Left ventricle myocardium inferior (tissue), 1 donor: ENCODE measurements at places on chromosomes 3 and 15.

DNA sequence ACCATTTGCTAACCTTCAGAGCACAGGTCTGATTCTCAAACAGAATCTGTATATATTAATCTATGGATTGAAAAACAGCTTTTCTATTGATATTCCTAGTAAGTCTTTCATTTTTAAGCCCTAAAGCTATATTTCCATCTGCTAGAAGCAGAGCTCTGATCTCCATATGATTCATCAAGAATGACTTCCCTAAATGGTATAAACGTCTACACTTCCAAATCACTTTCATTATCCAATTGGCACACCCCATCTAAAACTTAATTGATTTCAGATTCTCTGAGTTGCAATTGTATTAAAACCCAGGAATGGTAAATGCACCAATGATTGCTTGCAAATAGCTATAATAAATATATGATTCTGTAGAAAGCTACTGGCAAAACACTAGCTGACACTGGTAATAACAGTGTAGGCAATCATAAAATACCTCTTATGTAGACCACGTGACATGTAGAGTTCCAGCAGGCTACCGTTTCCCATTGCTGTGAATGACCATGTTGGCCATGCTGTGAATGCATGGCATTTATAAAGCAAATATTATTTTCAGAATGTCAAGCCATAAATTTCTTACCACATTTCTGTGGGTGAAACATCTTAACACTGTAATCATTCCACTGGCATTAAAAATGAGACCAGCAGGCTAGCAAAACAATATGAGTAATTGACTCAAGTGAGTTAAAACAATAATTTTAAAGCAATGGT, 226.0 kb downstream of the ZMAT3 start:
- DNase-seq = no peak

GRCh38 chr3:185067173-185067572, 85.7 kb downstream of the C3orf70 start:
- no peak for DNase-seq

GRCh38 chr3:127478922-127479321, 111.6 kb downstream of the TPRA1 start:
- DNase-seq = no peak

DNA sequence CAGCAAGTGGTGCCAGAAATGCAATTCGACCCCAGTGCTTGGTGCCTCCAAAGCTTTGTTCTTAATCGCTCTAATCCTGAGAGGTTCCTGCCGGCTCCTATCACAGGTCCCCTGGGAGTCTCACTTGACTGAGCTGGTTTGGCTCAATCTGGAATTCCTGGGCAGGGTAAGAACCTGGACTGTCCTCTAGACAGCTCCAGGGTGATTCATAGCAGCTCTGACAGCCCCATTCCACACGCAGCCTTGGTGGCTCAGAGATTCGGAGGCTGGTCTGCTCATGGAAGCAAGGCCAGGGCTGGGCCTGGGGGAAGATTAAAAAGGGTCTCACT, 37.9 kb downstream of the MYO5C start:
- DNase-seq = no peak

DNA sequence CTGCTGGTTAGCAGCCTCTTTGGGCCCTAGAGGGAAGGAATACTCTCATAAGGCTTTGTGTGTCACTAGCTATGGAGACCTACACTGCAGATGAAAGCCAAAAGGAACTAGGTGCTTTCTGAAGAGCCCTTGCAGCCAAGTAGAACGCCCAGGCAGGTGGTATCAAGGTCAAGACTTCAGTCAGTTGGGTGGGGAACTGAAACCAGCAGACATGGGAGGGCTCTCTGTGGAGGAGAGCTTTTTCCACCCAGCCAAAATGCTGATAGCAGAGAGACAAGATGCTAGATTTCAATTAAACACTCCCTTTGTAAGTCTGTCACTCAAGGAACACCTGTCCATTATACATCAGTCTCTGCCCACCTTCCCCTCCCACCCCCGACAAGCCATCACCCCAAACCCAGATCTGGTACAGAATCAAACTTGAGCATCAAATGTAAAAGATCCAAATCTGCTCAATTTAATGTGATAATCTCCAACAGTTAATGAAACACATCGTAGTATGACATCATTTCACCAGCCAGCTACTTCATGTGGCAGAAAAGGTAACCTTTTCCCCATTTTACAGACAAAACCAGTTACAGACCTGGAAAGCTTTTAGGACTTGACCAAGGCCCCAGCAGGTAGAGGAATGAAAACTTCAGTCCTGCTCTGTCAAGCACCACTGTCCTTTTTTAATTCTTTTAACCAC, 14.6 kb downstream of the MRPS25 start:
- DNase-seq = no peak

DNA sequence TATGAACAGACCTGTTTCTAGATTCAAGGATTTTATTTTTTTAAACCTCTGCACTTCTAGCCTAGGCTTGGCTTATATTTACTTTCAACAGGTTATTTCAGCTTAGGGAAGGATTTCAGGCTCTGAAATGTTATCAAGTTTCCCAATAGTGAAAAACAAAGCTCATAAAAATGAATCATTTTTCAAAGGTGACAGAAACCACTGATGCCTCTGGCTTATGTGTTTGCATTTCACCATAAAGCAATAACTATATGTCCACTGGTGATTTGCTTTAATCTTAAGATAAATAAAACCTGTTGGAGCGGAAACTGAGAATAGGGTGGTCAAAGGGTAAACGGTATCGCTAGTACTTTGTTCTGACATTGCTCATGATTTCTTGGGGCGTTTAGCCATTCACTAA, 141.2 kb upstream of the LRIG1 start:
- no peak for DNase-seq

DNA sequence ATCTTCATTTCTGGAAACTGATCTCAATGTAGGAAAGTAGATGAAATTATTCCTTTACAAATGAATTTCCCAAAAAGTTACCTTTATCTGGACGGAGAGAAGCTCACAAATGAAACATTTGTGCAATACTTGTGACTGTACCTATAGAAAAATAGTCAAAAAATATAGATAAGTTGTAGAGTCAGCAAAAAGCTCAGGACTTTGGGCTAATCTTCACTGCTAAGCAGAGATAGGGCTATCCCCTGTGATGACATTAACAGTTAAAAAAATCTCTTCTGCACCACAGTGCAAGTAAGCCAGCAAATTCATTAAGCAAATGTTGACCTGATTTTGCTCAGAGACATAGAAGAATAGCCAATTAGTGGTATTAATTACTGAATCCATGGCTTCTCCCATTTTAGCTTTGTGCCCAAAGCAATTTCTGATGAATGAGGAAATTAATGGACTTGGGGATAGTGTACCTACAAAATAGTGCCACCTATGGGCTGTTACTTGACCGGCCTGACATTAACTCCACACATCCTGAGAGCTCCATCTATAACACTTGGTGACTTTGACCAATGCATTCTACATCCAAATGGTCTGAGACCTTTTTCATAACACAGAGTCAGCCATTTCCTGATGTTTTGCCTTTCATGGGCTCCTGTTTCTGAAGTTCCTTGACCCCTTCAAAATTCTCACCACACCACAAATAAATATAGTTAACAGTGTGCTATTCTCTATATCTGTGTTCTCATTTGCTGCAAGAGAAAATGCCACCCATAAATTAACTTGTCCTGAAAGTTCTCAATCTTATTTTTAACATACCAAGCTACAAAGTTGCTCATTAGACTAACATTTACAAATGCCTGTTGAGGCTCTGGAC, 105.0 kb downstream of the SSR3 start:
- no peak for DNase-seq

DNA sequence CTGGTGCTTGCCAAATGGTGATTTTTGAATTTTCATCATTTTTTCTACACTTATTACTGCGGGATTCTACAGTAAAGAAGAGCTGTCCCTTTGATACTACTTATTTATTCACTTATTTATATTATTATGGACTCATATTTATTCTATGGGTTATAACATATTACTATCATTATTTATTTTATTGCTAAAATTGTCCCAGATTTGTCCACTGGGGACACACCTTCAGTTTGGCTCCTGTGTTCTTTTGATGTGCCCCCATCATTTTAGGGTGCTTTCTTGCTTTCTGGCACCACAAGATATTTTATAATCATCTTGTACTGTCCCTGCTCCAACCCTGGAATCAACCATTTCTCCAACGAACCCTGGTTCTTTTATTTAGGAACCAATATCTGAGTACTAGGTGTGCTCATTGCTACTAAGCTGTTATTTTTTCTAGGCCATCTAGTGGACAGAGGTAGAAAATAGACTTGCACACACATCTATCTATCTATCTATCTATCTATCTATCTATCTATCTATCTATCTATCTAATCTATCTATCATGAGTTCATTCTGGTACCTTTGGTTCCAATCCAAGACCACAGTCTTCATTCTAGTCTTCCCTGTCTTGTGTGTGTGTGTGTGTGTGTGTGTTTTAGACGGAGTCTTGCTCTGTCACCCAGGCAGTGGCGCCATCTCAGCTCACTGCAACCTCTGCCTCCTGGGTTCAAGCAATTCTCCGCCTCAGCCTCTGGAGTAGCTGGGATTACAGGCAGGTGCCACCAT, 16.0 kb downstream of the SLC22A14 start:
- no peak for DNase-seq

DNA sequence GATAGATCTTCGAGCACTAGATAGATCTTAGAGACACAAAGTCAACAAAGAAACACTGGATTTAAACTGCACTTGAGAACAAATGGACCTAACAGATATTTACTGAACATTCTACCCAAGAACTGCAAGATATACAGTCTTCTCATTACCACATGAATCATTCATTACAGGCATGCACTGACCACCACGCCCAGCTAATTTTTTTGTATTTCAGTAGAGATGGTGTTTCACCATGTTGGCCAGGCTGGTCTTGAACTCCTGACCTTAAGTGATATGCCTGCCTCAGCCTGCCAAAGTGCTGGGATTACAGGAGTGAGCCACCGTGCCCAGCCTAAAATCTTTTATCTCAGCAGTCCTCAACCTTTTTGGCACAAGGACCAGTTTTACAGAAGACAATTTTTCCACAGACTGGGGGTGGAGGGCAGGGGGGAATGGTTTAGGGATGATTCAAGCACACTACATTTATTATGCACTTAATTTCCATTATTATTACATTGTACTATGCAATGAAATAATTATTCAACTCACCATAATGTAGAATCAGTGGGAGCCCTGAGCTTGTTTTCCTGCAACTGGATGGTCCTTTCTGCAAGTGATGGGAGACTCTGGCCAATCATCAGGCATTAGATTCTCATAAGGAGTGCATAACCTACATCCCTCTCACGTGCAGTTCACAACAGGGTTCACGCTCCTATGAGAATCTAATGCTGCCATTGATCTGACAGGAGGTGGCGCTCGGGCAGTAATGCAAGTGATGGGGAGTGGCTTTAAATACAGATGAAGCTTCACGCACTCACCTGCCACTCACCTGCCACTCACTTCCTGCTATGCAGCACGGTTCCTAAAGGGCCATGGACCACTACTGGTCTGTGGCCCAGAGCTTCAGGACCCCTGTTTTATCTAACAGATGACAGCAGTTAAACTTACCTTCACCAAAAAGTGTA, 21.7 kb downstream of the CSNK1G1 start:
- DNase-seq = no peak

GRCh38 chr3:138914870-138915502, 32.0 kb downstream of the FOXL2 start:
- no peak for DNase-seq

DNA sequence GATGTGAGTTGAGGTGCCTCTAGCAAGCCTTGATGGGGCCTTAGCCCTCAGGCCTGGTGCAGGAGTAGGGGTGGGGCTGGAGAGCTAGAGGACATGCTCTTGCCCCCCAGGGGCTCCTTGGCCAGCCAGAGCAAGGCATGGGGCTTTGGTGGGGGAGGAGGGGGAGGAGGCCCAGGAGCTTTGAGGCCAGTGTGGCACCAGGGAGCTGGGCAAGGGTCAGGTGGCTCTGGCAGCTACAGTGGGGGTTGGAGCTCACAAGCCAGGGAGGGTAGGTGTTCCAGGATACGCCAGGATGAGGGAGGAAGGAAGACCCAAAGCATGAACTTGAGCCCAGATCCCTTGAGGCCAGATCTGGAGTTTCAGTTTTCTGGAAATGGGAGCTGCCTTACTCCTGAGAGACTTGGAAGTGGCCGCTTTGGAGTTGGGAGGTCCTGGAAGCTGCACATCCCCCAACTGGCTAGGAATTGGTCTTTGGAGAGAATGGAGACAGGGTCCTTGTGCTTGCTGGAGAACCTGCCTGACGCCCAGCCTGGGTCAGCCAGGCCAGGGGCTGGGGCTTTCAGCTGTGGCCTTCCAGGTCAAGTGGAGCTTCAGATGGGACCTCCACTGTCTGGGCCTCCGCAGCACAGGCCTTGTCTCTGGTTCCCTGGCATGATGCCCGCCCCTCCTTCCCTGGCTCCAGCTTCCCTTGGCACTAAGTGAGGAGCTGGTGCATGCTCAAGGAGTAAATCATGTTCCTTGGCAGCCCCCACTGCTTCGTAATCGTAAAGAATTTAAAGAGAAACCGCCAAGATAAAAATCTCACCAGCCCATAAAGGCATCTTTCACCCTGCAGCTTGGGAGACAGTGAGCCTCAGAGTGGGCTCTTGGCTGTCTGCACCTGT, 8.7 kb downstream of the SEMA3F start:
- DNase-seq = peak; percentile 41

DNA sequence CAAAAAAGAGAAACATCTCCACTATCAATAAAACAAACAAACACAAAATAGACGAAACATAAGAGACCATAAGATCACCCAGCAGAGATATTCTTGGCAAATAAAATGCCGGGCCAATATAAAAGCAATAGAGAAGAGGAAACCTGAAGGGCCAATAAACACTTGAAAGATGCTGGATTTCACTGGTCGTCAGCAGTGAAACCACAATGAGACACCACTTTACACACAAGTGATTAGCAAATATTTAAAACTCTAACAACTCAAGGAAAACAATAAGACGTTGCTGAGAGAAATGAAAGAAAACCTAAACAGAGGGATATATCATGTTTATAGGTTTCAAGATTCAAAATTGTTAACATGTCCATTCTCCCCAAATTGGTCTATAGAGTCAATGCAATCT, 148.5 kb downstream of the WDR76 start:
- no peak for DNase-seq

GRCh38 chr3:197002701-197003454, 26.7 kb downstream of the MELTF start:
- DNase-seq = peak; percentile 75

- no peak for DNase-seq
Observed at GRCh38 chr3:129718201-129718600, 111.7 kb upstream of the PLXND1 start.

DNA sequence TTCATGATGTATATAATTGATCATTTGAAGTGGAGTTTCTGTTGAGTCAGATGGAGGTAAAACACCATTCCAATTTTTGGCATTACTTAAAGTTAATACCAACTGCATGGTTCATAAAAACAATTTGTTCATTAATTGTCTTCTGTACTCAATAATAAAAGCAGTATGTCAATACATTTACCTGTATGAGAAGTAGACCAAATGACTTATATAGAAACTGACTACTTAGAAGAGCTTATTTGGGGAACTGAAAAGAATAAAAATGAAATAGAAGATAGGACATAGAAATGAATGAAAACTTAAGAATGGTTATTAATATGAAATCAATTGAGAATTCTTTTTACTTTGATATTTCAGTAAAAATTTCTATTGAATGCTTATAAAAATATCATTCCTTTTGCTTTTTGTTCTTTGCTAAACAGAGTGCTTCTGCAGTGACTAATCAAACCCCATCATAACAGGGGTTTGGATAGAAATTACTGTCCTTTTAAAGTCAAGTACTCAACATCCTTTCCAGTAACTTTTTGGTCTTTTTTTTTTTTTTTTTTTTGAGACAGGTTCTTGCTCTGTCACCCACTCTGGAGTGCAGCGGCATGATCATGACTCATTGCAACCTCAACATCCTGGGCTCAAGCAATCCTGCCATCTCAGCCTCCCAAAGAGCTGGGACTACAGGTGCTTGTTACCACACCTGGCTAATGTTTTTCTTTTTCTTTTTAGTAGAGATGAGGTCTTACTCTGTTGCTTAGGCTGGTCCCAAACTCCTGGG, 6.5 kb upstream of the CRYBG3 start:
- no peak for DNase-seq
